ENCODE measurements at places on chromosomes 6 and 20.
A peak's percentile ranks its signal among the peaks of the same experiment; 100 is the strongest.

- peak; percentile 56 for DNase-seq
These were observed 1.3 kb downstream of the LSM14B start for GRCh38 chr20:62123450-62124118.

DNA sequence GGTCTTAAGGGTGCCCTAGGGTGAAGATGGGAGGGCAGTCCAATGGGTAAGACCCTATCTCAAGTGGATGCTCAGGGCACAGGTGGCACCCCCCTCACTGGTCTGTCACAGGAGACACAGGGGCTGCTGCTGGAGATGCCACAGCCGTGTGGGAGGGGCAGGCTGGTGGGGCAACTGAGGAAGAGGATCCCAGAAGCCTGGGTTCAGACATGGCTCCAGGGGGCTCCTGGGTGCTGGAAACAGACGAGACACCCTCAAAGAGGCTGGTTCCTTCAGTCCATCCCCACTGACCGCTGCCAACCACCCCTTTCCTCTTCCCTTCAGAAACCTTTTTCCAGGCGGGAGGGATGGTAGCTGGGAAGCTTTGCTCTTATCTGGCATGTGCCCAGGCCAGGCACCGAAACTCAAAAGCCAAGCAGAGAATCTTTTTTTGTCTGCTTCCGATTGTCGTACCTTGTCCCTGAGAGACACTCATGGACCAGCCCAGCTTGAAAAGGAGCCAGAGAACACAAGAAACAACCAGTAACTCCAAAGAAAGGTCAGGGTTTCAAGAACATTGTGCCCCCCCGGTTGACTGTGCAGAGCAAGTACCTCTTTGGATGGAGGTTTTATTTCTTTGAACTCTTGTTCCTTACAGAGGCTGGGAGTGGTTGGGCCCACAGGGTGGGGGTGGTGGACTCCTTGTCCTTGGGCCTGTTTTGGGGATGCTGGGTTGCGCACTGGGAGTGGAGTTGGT is 28.5 kb upstream of the EMILIN3 start:
- DNase-seq: no peak

- DNase-seq: no peak
These were observed 8.3 kb downstream of the POM121L2 start for GRCh38 chr6:27303613-27304272.

DNA sequence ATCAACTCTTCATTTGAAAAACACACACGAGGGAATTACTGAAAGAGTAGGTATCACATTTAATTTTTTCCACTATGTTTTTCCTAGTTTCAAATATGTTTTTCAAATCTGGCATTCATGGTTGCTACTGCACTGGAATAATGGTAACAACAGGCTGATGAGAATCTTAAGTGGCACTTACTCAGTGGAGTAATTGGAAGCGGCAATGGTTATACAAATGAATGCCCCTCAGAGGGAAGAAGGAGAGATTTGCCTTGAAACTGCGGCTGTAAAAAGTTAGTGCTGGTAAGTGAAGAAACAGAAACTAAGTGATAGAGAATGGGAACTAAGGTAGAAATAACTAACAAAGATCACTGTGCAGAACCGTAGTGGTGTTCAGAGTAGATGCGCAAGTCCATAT is 41.0 kb upstream of the PDE7B start:
- no peak for DNase-seq

- DNase-seq: peak; percentile 73
These were observed 2.0 kb downstream of the SMIM29 start for GRCh38 chr6:34246563-34247391.

GRCh38 chr6:15283986-15284361 is 38.1 kb downstream of the JARID2 start:
- DNase-seq: no peak

GRCh38 chr6:41073968-41074691 is 1.4 kb downstream of the NFYA start:
- DNase-seq: peak; percentile 49

- no peak for DNase-seq
These were observed 96.7 kb downstream of the BMP5 start for GRCh38 chr6:55778705-55779104.

DNA sequence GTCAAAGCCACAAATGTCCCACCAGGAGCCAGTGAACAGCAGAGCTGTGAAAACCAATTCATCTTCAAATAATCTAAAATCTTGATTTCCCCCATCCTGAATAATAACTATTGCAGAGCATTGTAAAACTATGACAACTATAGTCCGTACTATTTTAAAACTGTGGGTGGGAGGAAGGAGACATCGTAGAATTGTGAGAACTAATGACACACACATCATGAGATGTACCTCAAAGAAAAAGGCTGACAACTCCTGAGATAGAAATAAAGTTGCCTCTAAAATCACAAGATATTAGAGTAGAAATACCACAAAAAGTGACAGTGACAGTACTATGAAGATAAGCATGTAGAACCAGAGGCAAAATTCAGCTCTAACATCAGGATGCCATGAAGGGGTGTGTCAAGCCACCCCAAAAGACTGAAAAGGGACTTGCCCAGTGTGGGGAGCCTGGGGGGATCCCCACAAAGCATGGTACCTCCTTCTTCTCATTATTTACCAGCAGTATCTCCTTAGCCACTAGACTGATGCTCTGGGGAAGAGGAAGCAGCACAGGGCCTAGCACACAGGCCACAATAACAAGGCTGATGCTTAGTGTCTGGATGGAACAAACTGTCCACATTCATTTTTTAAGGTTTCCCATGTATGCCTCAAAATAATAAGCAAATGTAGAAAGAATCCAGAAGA is 13.4 kb downstream of the NAPB start:
- no peak for DNase-seq

- DNase-seq: peak; percentile 71
These were observed 4.4 kb upstream of the IBTK start for GRCh38 chr6:82251942-82252341.

DNA sequence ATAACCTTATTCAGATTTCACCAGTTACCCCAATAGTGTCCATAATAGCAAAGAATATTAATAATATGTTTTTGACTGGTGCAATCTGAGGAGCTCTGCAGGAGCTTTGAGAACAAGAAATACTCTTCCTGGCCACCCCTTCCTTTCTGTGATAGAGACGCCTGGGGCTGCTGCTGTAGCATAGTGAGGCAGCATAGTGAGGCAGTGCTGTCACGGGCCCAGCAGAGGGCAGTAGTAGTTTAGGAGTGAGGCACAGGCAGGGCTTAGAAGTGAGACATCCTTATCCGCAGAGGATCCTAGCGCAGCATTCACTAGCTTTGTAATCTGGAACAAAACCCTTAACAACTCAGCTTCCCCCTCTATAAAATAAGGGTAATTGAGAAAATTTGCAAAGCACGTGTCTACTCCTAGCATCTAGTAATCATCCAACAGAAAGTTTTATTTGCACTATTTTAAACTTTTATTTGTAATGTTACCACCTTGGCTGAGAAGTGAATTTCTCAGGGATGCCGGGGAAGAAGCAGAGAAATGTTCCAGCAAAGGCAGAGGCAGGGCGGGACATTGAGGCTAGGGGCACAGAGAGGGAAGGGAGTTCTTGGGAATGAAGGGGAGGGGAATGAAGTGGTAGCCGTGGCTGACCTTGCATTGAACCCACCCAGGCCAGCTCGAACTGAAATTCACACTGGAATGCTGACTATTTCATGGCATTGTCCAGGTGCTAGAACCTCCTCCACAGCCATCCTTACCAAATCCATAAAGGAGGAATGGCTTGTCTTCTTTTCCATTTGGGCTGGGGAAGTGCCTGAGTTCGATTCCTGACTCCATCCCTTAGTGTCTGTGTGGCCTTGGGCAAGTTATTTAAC is 78.8 kb downstream of the CDS2 start:
- peak; percentile 91 for DNase-seq

DNA sequence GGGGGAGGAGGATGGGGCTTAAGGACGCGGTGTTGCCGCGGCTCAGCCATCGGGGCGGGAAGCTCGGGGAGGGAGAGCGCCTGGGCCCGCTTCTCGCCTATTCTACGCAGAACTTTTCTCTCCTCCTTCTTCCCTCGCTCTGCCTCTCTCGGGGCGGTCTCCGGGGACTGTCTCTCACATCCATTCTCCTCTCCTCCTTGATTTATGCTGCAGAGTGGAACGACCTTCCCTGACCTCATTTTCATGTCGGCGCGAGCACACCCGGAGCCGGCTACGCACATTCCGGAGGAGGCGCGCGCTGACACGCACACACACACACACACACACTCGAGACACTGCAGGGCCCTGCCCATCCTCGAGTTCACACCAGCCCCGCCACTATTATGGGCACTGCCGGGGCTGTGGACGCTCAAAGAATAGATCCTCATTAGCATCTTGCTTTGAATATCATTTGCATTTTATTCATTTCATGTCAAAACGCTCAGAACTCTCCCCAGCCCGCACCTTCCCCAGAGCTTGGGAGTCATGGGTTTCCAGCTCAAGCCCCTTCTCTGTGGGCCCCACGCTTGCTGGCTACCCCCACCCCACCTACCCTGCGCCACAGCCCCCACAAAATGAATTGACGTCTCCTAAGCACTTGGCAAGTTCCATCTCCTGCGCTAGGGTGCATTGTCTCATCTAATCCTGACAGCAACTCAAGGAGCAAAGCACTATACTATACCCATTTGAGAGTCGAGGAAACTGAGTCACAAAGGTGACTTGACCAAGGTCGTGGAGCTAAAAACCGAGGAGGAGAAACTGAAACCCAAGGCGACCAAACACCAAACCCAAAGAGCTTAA is 36.8 kb downstream of the NCR2 start:
- no peak for DNase-seq

GRCh38 chr6:32983964-32984621 is 15.7 kb downstream of the BRD2 start:
- DNase-seq: peak; percentile 69

GRCh38 chr6:73523434-73524123 is 2.7 kb upstream of the EEF1A1 start:
- DNase-seq: peak; percentile 92

DNA sequence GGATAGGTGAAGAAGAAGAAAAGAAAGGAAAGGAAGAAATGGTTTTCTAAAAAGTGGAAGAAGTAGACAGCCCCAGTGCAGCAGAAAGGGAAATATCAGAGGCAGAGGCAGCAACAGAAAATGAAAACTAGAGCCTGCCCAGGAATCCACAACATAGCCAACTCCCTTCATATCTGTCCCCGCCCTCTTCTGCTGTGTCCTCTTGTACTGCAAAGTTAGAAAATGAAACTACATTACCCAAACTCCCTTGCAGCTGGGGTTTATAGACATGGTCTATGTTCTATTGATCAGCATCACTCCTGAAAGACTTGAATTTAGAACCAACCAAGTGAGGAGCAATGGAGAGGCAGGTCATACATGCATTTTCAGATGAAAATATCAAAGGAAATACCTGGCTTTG is 200.5 kb upstream of the PHACTR1 start:
- peak; percentile 22 for DNase-seq

DNA sequence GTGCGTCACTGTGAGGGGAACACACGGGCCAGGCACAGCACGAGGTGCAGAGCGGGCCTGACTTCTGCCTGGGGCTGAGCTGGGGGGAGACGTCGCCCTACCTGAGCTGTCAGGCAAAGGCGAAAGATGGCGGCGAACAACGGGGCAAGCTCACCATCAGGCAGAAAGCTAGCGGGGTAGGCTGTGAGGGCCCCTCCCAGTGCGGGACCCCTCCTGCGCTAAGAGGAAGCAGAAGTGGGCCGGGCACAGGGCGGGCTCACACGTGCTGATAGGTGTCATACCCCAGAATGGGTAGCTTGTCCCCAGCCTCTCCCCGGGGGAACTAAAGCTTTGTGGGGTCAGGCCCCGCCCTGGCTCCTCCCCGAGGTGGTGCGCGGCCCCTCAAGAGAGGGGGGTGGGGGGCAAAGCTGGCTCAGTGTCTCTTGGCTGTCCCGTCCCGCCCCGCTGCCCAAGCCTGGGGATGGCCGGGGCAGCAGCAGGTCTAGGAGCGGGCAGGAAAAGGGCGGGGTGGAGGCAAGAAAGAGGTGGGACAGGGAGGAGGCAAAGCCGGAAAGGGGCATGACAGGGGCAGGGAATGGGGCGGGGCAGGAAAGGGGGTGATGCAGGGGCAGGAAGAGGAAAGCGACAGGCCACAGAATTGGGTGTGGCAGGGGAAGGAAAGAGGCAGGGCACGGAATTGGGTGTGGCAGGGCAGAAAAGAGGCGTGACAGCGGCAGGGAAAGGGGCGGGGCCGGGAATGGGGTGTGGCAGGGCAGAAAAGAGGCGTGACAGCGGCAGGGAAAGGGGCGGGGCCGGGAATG is 14.7 kb downstream of the UCKL1 start:
- DNase-seq: peak; percentile 95

DNA sequence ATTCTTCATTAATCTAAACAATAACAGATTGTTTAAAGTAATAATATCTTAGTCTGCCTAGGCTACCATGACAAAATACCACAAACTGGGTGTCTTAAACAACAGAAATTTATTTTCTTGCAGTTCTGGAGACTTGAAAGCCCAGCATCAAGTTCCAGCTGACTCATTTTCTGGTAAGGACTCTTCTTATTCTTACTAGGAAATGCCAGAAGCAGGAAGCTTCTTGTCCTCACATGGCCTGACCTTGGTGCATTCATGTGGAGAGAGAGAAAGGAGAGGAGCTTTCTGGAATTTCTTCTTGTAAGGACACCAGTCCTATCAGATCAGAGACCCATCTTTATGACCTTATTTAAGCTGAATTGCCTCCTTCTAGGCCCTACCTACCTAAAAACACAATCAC is 110.5 kb downstream of the ANKRD60 start:
- DNase-seq: no peak

DNA sequence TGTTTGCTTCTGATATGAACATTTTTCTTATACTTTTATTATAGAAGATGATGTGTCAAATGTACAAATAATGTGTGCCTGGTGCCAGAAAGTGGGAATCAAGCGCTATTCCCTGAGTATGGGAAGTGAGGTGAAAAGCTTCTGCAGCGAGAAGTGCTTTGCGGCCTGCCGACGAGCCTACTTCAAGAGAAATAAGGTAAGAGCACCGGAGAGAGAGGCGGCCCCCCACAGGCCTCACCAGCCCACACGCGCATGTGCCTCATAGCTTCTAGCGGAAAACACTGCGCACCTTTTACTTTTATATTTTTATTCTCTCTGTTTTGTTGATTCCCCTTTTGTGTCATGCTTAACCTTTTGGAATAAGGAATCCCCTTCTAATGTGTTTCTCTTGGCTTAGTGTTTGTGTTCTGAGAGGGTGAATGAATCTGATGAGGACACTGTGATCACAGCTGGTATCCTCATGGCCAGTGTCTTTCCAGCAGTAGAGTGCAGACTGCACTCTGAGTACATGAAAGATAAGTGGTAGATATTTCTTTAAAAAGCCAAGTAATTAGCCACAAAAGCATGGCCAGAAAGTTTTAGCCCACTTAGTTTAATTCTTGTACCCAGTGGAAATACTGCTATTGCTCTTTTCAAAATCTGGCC is 43.6 kb downstream of the SOBP start:
- DNase-seq: no peak

GRCh38 chr6:115058414-115059211 is 715.8 kb upstream of the HS3ST5 start:
- no peak for DNase-seq

GRCh38 chr20:47380481-47380880 is 24.0 kb upstream of the ZMYND8 start:
- DNase-seq: no peak

All from hematopoietic multipotent progenitor cell treated with erythropoietin and hydrocortisone succinate and interleukin-3 and kit ligand, for 6 days (in vitro differentiated cells).